ENCODE measurements at places on chromosomes 6 and 20.

GRCh38 chr6:152918991-152919390, 63.9 kb downstream of the FBXO5 start:
- no peak for DNase-seq

GRCh38 chr6:161676586-161676985, 402.7 kb upstream of the AGPAT4 start:
- DNase-seq = no peak

DNA sequence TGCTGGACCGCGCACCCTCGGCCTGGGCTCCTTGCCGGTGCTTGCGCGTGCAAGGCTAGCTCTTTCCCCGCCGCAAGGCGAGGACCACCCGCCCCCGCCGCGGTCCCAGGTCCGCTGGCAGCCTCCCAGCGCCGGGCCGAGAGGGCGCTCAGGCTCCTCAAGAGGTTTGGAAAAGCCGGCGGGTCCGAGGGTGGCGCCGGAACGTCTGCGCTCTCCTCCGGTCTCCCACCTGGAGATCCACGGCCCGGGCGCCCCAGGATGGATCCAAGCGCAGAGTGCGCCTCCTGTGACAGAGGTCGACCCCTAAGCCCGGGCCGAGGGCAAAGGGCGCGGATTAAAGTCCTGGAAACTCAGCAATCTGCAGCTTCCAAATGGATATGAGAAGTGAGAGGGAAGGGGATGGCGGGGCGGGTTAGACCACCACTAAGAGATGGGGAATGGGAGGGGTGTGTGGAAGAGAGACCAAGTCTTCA, 575 bp upstream of the MICAL1 start:
- DNase-seq = no peak

DNA sequence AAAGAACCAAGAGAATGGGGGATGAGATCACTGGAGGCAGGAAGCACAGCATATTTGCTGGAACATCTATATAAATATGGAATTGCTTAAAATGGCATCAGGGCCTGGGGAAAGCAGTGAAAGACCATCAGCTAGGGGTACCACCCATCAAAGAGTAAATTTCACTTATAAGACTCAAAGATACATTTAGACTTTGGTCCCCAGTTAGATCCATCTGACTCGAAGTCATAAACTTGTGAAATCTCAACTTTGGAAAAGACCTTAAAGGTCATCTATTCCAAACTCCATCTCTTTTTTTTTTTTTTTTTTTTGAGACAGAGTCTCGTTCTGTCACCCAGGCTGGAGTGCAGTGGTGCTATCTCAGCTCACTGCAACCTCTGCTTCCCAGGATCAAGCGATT, 109.8 kb downstream of the UNC5CL start:
- DNase-seq = no peak

DNA sequence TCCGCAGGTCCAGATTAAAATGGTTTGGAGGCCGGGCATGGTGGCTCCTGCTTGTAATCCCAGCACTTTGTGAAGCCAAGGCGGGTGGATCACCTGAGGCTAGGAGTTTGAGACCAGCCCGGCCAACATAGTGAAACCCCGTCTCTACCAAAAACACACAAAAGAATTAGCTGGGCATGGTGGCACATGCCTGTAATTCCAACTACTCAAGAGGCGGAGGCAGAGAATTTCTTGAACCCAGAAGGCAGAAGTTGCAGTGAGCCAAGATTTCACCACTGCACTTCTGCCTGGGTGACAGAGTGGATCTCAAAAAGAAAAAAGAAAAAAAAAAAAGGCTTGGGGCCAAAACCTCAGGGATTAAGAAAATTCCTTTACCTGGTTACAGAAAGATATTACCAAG, 30.5 kb downstream of the C6orf15 start:
- DNase-seq = no peak

DNA sequence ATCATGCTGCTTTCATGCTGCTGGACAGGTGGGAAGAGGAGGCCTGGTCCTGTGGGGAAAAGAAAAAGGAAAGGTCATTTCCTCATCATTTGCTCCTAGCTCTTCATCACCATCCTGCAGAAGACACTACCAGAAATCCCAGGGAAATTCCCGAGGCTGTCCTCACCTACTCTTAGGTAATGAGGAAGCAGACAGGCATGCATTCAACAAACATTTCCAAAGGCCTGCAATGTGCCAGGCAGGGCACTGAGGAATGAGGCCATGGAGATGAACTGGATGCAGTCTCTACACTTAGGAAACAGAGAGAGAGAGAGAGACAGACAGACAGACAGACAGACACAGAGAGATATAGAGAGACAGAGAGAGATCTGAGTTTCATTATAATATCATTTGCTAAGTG, 83.0 kb upstream of the MRPS10 start:
- no peak for DNase-seq

GRCh38 chr6:112150363-112150762, 63.0 kb downstream of the FAM229B start:
- DNase-seq = no peak

GRCh38 chr6:166411271-166411670, 28.5 kb upstream of the MPC1 start:
- DNase-seq = no peak

DNA sequence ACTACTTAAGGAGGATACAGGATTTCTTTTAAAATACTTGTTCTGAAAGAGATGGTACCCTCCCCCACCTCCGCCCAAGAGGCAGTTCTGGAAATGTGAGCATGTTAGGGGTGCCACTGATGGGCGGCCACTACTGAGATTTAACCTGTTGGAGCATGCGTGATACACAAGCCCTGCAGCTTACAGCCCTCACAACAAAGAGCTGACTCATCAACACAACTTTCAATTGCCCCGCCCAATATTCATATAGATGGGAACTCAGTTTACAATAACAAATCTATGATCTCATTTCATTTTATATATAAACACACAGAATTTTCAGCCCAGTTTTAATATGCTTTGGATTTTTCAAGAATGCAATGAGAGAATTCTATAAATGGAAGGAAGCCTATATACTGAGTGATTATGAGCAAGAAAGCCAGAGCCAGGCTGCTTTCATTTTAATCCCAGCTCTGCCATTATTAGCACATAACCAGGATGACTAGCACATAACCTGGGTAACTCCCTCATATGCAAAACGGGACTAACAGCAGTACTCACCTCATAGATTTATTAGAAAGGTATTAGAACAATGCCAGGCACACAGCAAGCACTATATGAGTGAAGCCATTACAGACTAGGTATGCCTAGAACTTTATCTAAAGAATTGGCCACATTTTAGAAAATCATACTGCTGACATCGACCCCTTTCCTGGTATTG, 45.6 kb upstream of the IPCEF1 start:
- DNase-seq = peak; percentile 65

GRCh38 chr6:124775121-124775520, 187.1 kb upstream of the RNF217 start:
- no peak for DNase-seq

DNA sequence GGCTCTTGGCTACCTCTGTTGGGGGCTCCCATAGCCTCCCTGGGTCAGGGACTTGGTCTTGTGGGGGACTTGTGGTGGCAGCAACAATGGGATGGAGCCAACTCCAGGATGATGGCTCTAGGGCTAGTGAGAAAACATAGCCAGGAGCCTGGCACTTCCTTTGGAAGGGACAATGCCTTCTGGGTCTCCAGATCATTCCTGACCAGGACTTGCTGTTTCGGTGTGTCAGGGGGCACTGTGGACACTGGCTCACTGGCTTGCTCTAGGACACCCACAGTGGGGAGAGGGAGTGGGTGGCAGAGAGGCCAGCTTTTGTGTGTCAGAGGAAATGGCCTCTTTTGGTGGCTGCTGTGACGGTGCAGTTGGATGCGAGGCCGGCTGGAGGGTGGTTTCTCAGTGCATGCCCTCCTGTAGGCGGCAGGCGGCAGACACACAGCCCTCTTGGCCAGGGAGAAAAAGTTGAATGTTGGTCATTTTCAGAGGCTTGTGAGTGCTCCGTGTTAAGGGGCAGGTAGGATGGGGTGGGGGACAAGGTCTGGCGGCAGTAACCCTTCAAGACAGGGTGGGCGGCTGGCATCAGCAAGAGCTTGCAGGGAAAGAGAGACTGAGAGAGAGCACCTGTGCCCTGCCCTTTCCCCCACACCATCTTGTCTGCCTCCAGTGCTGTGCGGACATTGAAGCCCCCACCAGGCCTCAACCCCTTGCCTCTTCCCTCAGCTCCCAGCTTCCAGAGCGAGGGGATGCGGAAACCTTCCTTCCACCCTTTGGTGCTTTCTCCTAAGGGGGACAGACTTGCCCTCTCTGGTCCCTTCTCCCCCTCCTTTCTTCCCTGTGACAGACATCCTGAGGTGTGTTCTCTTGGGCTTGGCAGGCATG, 9.2 kb downstream of the VEGFA start:
- no peak for DNase-seq

GRCh38 chr6:76770281-76770680, 693.0 kb downstream of the HTR1B start:
- DNase-seq = no peak

DNA sequence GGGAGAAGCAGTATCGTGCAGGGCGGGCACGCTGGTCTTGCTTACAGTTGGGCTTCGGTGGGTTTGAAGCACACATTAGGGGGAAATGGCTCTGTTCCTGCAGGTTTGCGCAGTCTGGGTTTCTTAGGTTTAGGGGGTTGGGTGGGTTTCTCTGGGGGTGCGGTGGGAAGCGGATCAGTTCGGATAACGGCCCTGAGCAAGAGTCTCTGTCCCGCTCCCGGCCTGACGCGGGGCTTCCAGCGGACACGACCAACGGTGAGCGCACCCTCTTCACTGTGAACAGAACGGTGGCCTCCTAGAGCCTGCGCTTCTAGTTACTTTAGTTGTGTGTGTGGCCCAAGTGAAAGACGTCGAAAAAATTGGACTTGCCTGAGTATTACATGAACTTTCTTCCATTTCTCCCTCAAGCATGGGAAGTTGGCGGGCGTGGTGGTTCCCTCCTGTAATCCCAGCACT, 635 bp upstream of the ELOVL2 start:
- no peak for DNase-seq

DNA sequence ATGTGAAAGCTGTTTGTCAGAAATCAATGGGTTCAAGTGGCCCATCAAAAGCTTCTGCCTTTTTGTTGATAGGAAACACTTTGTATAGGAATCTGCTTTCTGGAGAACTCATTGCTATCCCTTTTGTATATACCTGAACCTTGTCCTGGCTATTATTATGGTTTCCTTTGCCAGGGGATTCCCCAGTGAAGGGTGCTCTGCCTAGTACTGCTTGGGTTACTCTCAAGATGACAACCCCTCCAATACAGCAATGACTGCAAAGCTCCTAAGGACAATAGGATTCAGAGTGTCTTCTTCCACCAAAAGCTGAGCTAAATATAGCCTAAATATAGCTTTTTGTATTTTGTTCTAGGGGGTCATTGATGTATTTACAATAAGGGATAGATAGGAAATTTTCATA, 54.0 kb upstream of the PTPRK start:
- no peak for DNase-seq

DNA sequence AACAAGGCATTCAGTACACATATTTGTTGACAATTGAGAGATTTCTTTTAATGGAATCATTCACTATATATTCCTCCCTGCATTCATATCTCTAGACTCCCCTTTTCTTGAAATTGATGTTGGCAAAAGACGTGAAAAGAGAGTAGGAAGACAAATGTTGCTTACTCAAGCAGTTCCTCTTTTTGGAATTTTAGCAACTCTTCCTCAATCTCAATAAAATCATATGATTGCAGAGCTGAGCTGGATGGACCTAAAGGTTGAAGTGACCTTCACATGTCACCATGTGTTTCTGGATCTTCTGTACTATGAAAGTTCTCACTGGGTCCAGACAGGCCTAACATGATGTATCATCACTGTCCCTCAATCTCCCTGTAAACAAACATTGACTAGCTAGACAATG, 18.6 kb downstream of the ADGRF1 start:
- DNase-seq = no peak

GRCh38 chr20:39850821-39851330, 838.2 kb downstream of the MAFB start:
- no peak for DNase-seq

DNA sequence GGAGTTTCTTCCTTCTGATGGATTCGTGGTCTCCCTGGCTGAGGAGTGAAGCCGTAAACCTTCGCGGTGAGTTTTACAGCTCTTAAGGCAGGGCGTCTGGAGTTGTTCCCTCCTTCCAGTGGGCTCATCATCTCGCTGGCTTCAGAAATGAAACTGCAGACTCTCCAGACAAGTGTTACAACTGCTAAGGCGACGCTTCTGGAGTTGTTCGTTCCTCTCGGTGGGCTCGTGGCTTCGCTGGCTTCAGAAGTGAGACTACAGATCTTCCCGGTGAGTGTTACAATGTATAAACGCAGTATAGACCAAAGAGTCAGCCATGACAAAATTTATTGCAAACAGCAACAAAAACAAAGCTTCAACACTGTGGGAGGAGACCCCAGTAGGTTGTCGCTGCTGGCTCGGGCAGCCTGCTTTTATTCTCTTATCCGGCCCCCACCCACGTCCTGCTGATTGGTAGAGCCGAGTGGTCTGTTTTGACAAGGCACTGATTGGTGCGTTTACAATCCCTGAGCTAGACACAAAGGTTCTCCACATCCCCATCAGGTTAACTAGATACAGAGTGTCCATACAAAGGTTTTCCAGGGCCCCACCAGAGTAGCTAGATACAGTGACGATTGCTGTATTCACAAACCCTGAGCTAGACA, 113.2 kb downstream of the GPX5 start:
- DNase-seq = no peak

DNA sequence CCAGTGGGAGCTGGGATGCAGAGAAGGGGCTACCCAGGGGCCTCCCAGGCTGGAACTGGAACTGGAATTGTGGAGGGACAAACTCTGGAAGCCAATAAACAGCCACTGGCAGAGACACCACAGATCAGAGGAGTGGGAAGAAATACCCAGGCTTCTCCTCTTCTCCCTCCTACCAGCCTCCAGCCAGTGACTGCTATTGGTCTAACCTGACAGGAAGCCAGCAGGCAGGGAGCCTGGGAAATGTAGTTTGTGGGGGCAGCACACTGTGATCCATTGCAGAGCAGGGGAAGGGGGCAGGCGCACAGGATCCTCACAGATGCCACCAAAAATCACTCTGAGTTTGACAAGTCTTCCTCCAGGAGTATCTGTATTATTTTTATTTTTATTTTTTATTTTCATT, 12.1 kb upstream of the MLN start:
- DNase-seq = peak; percentile 21

Measured in RWPE1 (cell line).